ENCODE measurements at places on chromosomes 11 and 22. TPM values are rescaled to one million over a fixed set of nuclear protein-coding genes. Genes with fewer than 3 reads are reported as not detected.

DNA sequence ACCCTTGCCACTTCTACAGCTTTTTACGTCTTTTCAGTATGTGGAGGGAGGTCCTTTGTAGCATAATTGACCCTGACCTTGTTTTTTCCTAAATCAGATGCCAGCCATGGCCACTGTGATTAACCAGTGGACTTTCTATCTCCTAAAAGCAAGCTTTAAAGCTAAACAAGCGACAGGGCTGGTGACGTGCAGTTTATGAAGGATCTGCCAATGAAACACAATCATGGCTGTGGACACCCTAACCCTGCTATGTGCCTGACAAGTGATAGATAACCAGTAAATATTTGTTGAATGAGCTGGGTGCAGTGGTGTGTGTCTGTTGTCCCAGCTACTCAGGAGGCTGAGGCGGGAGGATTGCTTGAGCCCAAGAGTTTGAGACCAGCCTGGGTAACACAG, 64.2 kb downstream of the LIF start:
- no peak for DNase-seq

DNA sequence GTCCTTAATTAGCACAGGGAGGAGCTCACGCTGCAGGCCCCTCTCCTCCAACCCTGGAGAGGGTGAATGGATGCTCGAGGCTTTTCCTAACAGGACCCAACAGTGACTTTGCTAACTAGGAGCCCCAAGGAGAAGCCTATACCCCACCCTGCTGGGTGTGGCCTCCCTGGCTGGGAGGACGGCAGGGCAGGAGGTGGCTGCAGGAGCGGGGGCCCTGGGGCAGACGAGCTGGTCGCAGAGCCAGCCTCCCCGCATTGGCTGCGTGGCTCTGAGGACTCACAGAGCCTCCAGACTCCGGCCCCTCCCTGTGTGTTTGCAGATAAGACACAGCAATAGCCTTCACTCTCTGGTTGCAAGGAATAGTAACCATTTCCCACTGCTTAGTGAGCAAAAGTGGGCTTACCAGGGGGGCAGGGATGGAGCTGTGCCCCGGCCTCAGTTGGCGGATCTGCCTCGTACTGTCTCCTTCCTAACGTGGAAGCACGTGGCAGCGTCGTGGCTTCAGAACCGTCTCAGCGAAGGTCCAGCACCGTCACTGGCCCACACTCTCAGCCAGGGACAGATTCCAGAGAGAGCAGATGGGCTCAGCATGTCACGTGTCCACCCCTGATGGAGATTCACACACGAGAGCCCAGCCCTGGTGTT, 1087.5 kb downstream of the BRD1 start:
- no peak for DNase-seq

GRCh38 chr22:28716686-28717085, 24.9 kb downstream of the CHEK2 start:
- DNase-seq: no peak

DNA sequence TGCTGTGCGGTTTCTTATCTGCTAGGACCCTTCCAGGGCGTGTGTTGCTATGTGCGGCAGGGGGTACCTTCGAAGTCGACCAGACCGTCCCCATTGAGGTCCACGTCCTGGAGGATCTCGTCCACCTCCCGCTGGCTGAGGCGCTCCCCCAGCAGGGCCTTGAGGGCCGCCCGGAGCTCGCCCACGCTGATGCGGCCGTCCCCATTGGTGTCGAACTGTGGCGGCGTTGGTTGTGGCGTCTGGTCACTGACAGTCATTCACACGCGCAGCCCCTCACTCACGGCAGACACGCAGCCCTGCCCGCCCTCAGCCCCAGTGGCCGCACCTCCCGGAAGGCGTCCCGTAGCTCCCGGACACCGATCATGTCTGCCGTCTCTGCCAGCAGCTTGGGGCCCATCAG, 3.5 kb downstream of the CABP2 start:
- no peak for DNase-seq

DNA sequence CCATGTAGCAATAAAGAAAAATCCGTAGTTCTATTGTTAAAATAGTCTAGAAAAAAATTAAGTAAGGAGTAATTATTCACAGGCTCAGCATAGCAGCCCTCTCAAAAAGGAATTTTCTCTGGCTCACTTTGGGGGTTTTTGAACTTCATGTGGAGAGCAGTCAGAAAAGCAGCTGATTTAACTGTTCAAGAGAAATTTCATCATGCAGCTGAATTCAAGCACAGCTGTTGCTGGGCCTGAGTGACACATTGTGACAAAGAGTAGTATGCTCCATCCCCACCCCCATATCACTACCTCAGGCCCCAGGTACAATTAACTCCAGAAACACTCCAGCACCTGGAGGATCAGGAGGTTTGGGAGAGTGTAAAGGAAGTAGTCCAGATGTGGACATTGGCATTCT, 272.1 kb downstream of the FAM76B start:
- DNase-seq: no peak

GRCh38 chr11:75816561-75817239, 1.7 kb downstream of the UVRAG start:
- peak; percentile 33 for DNase-seq

DNA sequence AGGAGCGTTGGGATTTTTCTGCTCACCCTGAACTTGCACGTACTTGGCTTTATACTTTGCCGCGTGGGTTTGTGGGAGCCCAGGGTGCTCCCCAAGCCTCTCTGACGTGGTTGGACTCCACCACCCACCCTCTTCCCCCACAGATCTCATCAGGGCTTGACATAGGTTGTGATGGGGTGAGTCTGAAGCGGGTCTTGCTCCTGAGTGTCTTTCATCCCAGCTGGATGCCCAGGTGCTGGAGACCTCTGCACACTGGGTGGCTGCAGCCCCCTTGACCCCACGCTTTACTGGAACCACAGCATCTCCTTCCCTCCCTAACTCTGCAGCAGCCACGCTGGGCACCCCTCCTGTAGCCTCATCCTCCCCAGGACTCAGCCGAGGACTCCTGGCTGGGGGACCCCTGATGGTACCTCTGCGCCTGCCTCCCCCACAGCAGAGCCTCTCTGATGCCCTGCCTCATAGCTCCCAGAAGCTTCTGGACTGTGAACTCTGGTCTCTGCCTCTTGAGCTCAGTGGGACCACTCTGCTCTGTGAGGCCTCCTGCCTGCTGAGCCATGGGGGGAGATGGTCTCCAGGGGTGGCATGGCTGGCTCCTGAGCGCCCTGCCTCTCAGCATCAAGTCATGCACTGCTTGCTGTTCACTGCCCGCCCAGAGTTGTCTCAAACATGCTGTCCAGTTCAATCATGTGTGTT, 45.2 kb downstream of the MYEOV start:
- no peak for DNase-seq

- no peak for DNase-seq
These were observed 110.9 kb downstream of the ARL14EP start for GRCh38 chr11:30433831-30434230.

DNA sequence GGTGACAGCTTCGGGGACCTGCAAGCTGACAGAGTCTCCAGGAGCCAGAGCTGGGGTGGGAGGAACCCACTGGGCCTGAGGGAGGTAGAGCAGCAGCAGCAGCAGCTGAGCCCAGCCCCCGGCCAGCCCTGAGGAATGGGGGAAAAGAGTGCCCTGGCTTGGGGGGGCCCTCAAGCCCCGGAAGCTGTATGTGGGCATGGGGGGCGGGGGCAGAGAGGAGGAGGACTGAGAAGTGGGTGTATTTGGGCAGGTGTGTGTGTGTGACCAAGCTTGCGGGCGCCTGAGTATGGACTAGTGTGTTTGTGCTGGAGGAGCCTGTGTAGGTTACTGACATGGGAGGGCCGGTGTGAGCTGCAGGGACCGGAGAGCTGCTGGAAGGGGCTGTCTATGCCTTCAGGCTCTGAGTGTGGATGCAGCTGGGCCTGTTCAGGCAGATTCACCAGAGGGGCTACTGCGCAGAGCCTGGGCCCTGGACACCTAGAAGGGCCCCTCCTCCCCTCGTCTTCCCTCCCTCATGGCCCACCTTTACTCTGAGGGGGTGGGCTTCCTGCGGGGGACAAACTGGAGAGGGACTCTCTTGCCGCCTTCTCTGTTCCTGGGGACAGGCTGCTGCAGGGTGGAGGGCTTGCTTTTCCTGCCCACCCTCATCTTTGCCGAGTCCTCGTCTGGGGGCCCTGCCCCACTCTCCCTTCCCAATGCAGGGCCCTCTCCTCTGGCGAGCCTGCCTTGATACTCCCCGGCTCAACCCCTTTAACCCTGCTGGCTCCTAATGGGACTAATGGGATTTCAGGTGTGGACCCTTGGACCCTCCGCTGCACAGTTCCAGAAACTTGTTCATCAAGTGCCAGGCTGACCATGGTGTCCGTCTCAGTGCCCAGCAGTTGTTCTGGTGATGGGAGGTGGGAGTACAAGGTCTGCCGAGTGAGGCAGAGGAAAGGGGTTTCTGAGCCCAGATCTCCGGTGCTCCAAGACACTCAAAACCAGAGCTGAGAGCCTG, 28.2 kb downstream of the ST3GAL4 start:
- no peak for DNase-seq

GRCh38 chr22:27602390-27602789, 199.2 kb downstream of the MN1 start:
- no peak for DNase-seq

GRCh38 chr11:61873588-61874376, 17.6 kb downstream of the FADS3 start:
- DNase-seq: no peak

DNA sequence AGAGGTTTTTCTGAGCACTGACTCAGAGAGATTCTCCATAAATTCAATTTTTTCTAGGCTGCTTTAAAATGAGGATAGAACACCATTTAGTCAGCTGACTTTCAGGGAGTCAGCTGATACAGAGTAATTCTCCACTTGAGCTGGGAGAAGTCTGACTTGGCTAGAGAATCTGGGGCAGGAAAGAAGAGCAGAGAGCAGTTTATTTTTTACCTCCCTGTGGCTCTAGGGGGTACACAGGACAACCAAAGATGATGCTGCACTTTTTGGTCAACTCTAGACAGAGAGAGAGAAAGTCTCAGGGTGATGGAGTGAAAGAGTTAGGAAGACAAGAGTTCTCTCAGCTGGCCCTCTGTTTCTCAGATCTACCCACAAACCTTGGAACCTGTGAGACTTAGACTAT, 67.3 kb upstream of the EED start:
- no peak for DNase-seq

DNA sequence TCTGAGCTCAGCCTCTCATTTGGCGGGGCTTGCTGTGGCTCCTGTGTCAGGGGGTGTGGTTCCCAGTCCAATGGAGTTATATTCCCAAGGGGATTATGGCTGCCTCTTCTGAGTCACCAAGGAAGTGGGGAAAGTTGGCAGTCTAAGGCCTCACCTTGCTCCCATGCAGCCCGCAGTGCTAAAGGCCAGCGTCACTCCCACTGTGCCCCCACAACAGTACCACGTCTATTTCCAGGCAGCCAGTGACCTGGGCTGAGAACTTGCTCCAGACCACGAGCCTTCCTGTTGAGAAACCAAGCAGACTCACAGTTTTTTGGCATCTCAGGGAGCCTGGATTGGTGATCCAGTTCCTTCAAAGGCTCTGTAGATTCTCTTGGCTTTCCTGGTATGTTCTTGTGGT, 45.6 kb downstream of the OR2AT4 start:
- no peak for DNase-seq

DNA sequence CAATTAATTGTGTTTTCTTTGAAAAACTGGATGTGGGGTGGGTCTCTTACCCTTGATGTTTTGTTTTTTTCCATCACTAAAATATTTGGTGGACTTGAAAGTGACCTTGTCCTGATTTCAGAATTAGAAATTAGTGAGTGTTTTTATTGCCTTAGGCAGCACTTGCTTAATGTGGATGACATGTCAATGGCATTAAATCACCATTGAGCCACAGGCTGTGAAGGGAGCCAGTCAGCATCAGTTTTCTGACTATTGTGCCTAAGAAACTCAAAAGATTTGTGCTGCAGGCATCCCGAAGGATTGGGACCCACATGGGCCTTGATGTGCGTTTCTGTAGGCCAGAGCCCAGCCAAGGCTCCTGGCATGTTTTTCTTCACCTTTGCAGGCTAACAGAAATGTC, 53.8 kb downstream of the SWAP70 start:
- DNase-seq: peak; percentile 21

GRCh38 chr11:106745941-106746340, 272.3 kb downstream of the GUCY1A2 start:
- DNase-seq: no peak

DNA sequence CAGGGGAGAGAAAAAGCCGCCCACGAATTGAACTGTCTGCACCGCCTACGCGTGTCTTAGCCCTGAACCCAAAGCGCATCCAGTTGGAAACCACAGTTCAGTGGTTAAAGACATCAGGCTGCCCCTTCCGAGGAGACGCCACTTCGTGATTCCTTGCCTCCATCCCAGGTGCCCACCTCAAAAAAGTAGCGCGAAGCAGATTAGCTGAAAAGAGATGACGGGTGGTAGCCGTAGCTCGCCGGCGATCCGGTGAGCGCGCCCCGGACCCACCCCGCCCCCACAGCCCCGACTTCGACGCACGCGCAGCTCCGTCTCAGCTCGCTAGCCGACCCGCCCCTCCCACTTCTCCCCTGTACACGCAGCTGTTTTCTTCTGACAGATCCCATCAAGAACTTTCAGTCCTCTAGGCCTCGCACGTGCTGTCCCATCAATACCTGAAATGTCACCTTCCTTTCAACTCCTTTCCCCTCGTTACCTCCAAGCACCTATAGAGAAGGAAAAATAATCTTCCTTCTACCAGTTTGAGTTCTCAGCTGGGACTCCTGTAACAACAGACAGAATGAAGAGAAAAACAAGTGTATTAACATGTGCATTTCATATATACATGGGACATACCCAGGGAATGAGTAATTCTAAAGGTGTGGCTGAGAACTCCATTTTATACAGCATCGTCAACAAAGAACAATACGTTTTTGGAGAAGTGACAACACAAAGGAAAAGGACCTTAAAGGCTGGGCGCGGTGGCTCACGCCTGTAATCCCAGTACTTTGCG, 49.5 kb downstream of the OR4D9 start:
- DNase-seq: peak; percentile 93

GRCh38 chr11:45171550-45171949, 25.1 kb downstream of the PRDM11 start:
- DNase-seq: no peak

DNA sequence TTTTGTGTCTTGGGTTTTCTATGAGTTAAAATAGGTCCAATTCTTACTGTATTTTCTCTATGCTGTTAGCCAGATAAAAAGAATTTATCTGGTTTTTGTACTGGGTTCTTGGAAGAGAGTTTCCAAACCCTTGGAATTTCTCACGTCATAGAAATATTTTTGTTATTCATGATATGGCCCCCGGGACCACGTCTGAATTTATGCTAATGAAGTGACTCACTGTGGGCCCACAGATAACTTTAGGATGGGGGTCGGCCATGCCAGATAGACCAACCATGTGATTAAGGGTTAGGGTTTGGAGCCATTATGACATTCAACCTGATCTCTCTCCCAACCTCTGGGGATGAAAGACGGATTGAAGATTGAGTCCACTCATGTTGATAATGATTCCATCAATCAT, 35.6 kb upstream of the DDI1 start:
- no peak for DNase-seq

The HOATZ gene
- total RNA-seq: 0.58 TPM

The TRPC6 gene
- total RNA-seq: not detected

The SSTR3 gene
- total RNA-seq: not detected

The UFD1 gene
- total RNA-seq: 195 TPM

The MMP7 gene
- 0.34 TPM for total RNA-seq

The TMEM191B gene
- not detected for total RNA-seq

The TMPRSS4 gene
- not detected for total RNA-seq

The CHRNA10 gene
- total RNA-seq: 2.1 TPM

The SCGB1A1 gene
- not detected for total RNA-seq

Measured in A673 (cell line).